ENCODE measurements at places on chromosomes 3 and 15.
A peak's percentile ranks its signal among the peaks of the same experiment; 100 is the strongest.

- DNase-seq, result no peak
These were observed 563.6 kb upstream of the ADAMTS9 start for GRCh38 chr3:65251375-65251774.

GRCh38 chr15:83243634-83244033, 36.0 kb upstream of the HDGFL3 start:
- no peak for DNase-seq

GRCh38 chr15:77026501-77027110, 31.7 kb downstream of the PSTPIP1 start:
- DNase-seq, result no peak

- no peak for DNase-seq
These were observed 37.7 kb upstream of the BCL2L10 start for GRCh38 chr15:52150043-52150825.

DNA sequence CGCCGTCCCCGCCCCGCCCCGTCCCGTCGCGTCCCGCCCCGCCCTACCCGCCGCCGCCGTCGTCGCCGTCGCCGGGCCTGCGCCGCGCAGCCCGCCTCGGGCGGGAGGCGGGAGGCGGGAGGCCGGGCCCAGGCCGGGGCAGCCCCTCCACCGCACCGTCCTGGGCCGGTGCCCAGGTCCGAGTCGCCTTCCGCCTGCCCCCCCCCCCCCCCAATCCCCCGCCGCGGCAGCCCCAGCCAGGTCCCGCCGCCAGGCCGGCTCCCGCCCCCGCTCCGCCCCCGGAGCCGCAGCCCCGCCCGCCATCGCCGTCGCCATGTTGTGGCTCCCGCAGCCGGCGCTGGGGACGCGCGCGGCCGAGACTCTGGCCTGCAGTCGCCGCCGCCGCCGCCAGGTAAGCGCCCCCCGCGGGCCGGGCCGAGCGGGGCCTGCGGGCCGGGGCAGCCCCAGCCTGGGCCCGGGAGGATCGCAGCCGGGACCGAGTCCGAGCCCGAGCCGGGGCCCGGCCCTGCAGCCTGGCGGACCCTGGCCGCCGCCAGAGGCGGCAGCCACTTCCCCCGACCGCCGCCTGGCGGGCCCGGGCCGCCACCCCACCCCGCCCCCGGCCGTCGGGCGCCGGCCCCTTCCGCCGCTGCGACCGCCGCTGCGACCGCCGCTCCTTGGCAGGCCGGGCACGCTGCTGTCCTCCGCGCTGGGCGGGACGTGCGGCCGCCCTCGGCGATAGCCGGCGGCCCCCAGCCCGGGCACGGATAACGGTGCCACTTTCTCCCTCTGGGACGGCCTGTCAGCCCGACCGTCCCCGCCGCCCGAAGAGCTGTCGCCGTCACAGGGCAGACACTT, at the start of gene ZNF592:
Gene ZNF592 (plus strand): TSS at position 319 of the 837 bp plus-strand sequence. CDS start 34,084 bp downstream, outside the sequence.
- peak; percentile 72 for DNase-seq

GRCh38 chr3:37443363-37444035, 269.1 kb upstream of the LRRFIP2 start:
- DNase-seq, result no peak

DNA sequence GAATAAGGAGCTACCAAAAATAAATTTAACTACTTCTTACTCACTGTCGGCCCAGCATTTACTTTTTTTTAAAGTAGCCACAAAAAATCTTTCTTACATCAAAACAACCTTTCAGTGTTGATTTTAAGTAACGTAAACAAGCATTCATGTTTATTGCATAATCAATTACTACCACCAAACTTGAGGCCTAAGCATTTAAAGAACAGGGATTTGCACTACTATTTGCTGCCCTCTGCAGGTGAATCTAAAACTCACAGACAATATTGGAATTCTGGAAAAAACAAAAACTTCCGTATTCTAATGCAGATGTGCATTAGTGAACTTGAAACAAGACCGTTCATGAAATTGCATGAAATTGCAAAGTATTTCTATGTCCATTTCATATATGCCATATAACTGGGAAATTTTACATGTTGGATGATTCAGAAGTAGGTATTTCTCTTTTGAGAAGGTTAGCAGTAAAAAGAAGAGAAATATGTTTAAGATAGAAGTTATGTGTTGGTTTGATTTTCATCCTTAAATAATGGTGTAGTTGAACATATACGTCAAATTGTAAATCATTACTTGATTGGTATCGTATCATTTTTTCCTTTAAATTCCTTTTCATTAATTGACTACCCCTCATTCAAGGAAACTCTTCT, 55.6 kb downstream of the CGGBP1 start:
- DNase-seq, result no peak

GRCh38 chr15:89486726-89487050, 9.7 kb downstream of the RHCG start:
- no peak for DNase-seq

GRCh38 chr3:59751606-59752005, 701.8 kb upstream of the CFAP20DC start:
- DNase-seq, result no peak

DNA sequence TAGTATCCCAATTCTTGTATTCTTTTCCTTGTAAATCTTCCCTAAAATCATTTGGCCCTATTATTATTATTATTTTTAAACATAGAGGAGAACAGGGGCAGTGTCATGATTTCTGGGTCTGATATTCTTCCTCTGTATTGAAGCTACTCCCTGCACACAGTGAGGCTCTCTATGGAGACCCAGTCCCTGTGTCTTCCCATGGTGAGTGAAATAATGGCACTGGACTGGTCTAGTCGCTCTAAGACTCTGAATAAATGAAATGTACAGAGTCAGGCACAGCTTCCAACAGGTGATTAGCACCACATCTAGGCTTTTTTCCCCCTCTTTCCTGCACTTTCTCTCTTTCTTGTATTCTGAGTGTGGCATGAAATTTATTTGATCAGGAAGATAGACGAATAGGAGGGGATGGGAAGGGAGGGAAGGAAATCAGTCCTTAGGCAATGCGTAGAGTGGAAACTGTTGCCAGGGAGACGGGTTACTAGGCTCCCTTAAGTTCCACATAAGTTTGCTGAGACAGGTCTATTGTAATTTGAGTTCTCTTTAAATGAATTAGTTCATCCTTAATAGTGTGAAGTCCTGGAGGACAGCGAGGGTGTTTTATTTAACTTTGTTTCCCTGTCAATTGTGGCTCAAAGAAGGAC, 49.0 kb upstream of the NDN start:
- no peak for DNase-seq

- DNase-seq, result no peak
These were observed 64.2 kb downstream of the MOBP start for GRCh38 chr3:39531665-39532064.

GRCh38 chr15:32994810-32995424, 199.6 kb downstream of the FMN1 start:
- no peak for DNase-seq

- no peak for DNase-seq
These were observed 61.1 kb downstream of the CPNE4 start for GRCh38 chr3:131973731-131974130.

- no peak for DNase-seq
These were observed 16.1 kb downstream of the NDN start for GRCh38 chr15:23670970-23671369.

- DNase-seq, result no peak
These were observed 56.7 kb upstream of the SNRPA1 start for GRCh38 chr15:101351736-101352135.

DNA sequence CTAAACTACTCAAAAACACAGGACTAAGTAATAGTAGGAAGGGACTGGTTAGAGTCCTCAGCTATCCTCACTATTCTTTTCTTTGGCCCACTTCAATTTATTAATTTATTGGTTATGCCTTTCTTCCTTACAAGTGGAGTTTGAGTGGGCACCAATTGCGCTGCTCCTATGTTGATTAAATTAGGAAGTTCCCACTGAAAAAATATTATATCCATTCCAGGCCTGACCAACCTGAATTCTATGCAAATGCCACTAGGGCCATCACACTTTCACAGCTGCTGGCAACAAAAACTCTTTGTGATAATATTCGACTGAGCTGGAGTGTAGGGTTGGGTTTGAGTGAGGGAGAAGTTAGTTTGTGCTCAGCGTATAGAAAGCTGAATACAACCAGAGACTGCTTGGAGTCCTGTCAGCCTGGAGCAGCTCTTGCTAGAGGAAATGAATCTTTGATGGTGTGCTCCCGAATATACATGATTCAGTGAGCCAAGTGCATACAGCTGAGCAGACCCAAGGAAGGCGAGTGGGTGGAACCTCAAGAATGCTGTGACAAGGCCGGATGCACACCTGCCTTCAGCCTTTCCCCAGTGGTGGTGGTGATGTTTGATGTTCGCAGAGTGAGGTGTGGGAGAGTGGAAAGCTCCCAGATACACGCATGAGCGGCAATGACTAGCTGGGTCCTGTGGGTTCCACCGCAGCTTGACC, 1.5 kb downstream of the ARHGEF3 start:
- peak; percentile 48 for DNase-seq

DNA sequence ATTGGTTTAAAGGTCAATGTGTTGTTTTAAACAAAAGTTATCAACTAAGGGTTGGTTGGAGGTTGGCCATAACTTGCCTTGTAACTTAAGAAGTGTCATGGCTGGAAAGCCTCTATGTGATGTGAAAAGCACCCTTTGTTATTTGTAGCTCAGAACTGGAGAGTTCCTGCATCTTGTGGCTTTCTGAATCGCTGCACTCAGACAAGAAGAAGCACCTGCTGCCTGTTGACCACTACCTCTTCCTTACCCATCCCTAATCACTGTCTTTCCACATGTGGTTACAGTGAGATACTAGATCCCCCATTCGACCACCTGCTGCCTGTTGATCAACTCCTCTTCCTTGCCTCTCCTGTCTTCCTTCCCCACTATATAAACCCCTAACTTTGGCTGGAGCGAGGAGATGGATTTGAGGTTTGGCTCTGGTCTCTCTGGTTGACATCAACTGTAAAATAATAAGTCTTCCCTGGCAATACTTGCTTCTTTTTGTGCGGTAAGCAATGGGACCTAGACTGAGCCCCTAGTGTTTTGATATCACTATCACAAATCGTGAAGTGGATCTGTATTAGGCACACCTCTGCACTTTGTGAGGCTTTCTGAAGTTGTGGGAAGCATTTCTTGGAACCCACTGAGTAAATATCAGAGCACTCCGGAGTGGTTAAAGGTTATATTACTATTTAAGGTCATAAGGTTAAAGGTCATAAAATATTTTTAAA, 13.8 kb downstream of the RPL39L start:
- DNase-seq, result no peak

DNA sequence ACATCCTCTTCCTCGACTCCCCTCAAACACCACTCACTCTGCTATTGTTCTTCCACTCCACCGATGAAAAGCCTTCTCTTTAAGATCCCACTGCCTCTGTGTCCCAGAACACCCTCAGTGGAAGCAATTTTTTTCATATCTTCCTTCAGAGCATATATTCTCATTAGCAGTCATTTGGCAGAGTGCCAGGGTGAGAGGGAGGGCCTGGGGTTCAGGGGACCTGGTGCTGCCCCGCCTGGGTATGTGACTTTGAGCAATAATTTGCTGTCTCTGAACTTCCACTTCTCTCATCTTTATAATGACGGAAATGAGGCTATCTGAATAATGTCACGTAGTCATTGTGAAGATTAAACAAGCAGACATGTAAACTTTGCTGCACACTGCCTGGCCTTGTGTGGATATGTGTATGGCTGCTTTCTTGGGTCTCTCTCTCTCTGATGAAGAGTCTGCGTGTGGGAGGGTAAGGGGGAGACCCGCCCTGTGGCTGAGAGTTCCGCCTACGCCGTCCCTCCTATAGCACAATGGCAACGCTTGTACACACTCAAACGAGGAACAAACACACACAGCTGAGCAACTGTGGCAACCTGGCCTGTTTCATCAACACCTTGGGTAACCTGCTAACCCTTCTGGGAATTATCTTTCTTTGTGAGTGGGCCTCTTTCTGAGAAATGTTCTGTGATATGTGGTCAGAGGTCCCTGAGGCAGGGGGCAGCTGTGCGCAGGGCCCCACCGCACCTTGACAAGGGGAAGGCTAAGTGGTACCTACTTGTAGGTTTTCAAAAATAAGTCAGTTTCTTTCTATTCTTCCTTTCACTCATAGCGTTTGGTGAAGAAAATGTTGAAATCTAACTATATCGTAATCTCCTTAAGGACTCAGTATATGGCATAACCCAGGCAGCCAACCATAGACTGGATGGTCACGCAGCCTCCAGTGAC, 369.8 kb downstream of the SV2B start:
- peak; percentile 33 for DNase-seq

GRCh38 chr3:125055913-125056745, at the start of gene HEG1:
Gene HEG1, minus strand, starts transcription at chr3:125055997. Its CDS starts 107 bp downstream, at chr3:125055890.
- DNase-seq, result peak; percentile 67

- no peak for DNase-seq
These were observed 997.9 kb upstream of the ALCAM start for GRCh38 chr3:104368760-104369159.

DNA sequence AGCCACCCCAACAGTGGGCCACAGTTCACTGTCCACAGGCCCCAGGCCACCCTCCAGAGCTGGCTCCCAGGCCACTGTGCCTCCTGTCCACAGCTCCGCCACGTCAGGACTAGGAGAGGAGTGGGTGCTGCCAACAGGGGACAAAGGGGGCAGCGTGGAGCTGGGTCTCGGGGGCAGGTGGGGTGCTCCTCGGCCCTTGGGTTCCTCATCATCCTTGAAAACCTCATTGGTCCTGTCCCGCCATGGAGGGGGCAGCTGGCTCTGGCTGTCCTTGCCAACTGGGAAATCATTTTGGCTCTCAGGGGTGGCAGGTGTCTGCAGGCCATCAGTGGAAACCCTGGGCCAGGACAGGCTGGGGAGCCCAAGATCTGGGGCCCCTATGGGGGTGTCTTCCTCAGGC, 45.2 kb downstream of the ADAMTS7 start:
- no peak for DNase-seq

DNA sequence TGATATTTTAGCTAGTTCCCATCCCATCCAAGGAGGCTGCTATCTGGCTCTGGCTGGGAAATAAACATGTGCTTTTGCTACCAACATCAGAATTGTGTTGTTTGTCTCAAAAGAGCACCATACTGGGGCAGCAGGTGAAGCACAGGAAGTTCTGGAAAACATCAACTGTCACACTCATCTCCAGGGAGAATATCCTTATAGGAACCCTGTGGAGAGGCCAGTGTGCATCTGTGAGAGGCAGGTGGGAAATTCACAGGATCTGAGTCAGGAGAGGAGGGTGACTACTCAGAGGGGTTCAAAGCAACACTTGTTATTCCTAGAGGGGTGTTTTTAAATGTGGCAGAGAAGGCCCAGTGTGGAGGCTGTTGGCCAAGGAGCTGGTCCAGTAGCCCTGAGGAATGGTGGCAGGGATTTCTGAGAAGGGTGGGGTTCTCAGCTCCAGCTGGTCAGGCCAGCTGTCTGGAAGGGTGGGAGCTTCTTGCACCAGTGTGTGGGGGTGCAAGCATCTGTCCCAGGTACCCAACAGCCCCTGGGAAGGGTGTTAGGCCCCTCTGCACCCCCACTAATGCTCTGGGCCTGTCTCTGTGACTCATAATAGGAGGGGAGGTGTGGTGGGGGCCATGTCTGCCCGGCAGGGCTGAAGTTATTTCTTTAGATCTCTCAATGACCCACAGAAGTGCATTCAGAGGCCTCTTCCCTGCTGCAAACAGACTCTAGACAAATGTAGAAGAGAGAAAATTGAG, 28.7 kb downstream of the RPSA start:
- DNase-seq, result no peak

DNA sequence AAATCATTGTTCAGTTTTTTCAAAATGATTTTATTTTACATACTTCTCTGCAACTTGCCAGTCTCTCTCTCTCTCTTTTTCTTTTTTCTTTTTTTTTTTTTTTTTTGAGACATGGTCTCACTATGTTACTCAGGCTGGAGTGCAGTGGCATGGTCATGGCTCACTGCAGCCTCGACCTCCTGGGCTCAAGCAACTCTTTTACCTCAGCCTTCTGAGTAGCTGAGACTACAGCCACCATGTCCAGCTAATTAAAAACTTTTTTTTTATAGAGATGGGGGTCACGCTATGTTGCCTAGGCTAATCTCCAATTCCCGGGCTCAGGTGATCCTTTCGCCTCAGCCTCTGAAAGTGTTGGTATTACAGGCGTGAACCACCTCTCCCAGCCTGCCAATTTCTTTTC, 12.1 kb upstream of the ARID3B start:
- no peak for DNase-seq
